Astrocyte (in vitro differentiated cells and primary cell): ENCODE measurements at places on chromosomes 5 and 9.

- no peak for DNase-seq
These were observed 18.8 kb upstream of the OR2K2 start for GRCh38 chr9:111348821-111349271.

DNA sequence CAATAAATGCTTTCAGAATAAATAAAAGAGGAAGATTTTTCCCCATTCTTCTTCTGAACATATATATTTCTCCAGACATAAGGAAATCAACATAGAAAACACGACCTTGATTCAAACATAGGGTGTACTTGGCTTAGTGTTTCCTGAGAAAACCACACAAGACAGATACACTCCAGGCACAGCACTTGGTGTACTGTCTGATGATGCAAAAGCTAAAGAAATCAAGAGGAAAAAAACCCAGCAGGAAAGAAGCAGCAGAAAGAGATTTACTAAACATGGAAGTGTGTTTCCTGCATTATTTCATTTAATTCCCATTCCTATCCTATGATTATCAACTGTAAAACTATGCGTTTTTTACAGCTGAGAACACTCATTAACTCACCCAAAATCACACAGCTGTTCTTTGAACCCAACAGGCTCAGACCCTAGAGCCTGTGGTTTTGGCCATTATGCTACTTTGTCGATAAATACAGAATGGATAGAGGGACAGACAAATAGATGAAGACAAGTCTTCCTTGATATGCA, 46.1 kb downstream of the NIPAL4 start:
- DNase-seq: peak; percentile 66

DNA sequence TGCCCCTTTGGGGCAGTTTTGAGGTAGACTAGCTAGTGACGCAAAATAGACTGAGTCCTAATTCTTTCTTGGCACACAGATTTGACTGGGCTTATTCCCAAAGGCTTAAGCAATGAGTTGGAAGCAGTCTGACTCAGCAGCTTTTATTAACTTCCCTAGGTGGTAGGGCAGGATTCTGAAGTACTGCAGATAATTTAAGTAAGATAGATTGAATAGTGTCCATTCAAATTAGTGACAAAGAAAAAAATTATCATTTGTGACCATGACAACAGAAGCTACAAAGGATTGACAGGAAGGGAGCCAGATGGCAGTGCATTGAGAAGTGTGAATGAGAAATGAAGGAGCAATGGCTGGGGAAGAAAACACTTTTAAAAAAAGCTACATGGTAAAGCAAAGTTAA, 649.4 kb downstream of the CDH9 start:
- peak; percentile 4 for DNase-seq

- no peak for DNase-seq
These were observed 123.0 kb upstream of the MTAP start for GRCh38 chr9:21679432-21679831.

DNA sequence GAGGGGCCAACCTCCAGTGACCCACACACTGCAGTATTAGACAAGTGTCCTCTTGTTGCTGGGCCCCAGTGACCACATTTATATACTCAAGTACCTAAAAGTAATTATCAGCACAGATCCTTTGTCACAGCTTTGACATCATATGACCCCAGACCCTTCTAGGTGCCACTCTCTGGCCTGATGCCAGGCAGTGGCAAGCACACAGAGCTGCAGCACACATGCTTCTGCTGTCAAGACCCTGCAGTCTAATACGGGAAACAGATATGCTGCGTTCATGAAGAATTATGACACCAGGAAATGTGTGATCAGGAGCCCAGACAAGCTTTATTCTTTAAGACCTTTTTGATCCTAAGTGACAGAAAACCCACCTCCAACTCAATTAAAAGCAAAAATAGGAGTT, 63.8 kb upstream of the AFAP1L1 start:
- no peak for DNase-seq

DNA sequence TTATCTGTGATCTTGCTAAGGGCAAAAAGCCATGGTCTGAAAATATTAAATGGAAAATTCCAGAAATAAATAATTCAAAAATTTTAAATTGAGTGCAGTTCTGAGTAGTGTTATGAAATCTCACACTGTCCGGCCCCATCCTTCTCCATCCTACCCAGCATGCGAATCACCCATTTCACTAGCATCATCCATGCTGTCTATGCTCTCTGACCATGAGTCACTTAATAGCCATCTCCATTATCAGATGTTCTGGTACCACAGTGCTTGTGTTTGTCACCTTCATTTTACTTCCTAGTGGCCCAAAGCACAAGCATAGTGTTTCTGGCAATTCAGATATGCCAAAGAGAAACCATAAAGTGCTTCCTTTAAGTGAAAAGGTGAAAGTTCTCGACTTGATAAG, 63.3 kb upstream of the SMC5 start:
- peak; percentile 3 for DNase-seq

- peak; percentile 56 for DNase-seq
These were observed 30.7 kb downstream of the NFIB start for GRCh38 chr9:14283276-14283675.
